ENCODE measurements at places on chromosomes 16 and 17. TPM values are rescaled to one million over a fixed set of nuclear protein-coding genes. Genes with fewer than 3 reads are reported as not detected.

CA5A gene
- not detected for total RNA-seq

CHTF18 gene
- total RNA-seq: 125 TPM

DNA sequence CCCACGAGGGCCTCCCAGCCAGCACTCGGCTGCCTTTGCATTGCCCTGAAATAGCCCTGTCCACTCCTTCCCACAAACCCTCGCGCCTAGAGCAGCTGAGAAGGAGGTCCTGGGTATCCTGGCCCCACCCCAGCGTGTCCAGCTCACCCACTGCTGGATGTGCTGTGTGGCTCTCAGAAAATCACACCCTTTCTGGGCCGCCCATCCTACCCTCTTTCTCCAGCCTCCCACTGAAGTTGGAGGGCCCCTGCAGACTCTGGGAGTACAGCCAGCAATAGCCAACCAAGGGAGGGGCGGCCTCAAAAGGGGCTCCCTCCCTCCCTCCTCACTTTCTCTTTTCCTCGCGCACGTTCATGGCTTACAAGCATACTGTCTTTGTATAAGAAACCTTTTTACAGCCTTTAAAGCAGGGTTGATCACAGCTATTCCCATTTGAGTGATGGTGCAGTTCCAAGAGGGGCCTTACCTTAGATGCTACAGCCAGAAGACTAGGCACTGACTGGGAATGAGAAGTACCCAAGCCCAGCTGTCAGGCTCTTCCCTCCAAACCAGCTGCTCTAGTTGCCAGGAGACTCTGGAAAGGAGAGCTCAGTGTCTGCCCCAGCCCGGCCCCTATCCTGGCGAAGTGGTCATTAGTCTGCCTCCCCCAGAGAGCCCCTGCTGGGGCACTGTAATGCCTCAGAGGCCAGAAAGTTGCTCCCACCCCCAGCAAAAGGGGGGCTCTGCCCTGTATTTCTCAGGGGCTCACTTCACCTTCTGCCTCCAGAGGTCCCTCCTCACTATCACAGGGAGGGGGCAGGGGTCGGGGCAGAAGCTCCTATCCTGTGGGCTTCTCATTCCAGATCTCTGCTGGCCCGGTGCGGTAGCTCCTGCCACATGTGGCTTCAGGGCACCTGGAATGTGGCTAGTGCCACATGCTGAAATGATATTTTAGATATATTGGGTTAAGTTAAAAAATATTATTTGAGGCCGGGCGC lies 38.1 kb downstream of the DCAKD start:
- H3K27ac ChIP-seq: no peak overlapping the region
- H3K4me3 ChIP-seq: no peak overlapping the region
- H3K27me3 ChIP-seq: peaks cover 16% of the 10 kb centered on the region
- DNase-seq: no peak
- no peaks in the 10 kb centered on the region for H3K36me3 ChIP-seq
- peaks cover under 1% of the 10 kb centered on the region for H3K4me1 ChIP-seq

TRIM72 gene
- not detected for total RNA-seq

- H3K4me1 ChIP-seq: no peaks in the 10 kb centered on the region
- no peak for DNase-seq
- no peaks in the 10 kb centered on the region for H3K27me3 ChIP-seq
- no peak overlapping the region for H3K27ac ChIP-seq
Measured at GRCh38 chr17:9487406-9487805, 88.2 kb downstream of the STX8 start.

- H3K4me3 ChIP-seq: no peak overlapping the region
- DNase-seq: no peak
- H3K4me1 ChIP-seq: peaks cover 9% of the 10 kb centered on the region
- H3K27ac ChIP-seq: no peak overlapping the region
- H3K36me3 ChIP-seq: no peaks in the 10 kb centered on the region
Measured at GRCh38 chr16:79517156-79517555, 83.4 kb downstream of the MAF start.

VMO1 gene
- 0.50 TPM for total RNA-seq

DNA sequence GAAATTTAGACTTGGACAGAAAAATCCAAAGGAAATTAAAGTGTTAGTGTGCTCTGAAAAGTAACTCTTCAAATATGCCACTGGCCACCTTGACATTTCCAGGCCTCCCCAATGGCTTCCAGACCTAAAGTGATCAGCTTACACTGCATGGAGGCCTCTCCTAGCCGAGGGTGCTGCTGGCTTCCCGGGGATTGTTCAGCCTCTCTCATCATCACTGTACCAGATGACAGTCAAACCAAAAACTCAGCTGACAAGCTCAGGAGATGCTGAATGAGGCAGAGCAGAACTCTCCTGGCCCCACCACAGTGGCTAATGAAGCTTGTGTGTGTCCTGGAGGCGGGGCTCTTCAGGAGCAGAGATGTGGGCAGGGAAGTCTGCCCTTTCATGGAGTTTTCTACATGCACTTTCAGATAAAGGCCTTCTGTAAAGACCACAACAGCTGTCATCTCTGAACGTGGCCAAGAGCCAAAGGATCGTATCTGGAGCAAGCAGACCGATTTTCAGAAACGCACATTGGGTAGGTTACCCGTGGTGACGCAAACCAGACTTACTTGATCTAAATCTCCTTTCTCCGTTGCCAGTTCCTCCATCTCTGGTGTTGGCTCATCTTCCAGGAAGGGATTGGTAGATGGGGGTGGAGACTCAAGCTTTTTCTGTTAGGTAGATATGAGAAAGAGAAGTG lies 113.3 kb downstream of the VPS53 start:
- peaks cover 12% of the 10 kb centered on the region for H3K4me1 ChIP-seq
- H3K36me3 ChIP-seq: peaks cover 18% of the 10 kb centered on the region
- no peak overlapping the region for H3K27ac ChIP-seq
- no peak overlapping the region for H3K4me3 ChIP-seq

DNA sequence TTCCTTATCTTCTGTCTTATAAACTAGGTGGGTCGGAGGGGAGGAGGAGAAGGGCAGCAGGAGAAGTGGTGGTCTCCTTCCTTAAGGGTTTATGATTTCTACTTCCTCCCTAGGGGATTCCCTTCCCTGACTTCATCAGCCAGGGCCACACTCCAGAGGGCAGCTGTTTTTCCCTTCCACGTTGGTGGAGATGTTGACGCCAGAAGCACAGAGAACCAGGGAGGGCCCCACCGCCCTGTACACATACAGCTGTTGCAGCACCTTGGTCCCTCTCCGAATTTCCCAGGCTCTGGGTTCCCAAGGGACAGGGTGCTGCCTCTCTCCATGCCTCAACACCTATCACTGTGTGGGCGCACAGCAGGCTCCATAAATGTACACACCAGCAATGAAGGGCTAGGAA lies 5.6 kb upstream of the SLC6A4 start:
- no peak overlapping the region for H3K4me3 ChIP-seq
- no peak for DNase-seq
- H3K27me3 ChIP-seq: peaks cover 26% of the 10 kb centered on the region
- H3K27ac ChIP-seq: no peak overlapping the region
